ENCODE measurements at places on chromosomes 4 and X.

GRCh38 chr4:142408003-142408441, 438.1 kb downstream of the INPP4B start:
- DNase-seq = no peak

DNA sequence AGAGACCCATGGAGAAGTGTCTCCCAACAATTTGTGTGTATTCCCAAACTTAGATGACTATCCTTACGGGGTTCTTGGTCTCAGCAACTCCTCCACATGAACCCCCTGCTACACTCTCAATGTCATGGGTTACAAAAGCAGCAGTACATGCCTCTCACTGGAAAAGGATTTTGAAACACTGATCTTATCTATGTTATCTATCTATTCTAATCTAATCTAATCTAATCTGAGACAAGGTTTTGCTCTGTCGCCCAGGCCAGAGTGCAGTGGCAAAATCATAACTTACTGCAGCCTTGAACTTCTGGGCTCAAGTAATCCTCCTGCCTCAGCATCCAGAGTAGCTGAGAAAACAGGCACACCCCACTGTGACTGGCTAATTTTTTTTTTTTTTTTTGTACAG, 19.3 kb downstream of the TSPAN5 start:
- no peak for DNase-seq

DNA sequence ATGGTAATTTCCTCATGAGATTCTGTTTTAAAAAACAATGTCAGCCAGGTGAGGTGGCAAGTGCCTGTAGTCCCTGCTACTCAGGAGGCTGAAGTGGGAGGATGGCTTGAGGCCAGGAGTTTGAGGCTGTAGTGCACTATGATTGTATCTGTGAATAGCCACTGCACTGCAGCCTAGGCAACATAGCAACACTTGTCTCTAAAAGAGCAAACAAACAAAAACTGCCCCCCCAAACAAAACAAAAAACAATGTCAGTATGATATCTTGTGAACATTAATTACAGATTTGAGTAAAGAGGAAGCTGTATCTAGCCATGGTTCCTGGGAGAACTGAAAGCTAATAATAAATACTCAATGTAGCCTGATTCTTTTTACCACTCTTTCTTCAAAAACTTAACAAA, 6.8 kb upstream of the MSL3 start:
- DNase-seq = no peak

GRCh38 chrX:100625985-100626491, 10.6 kb downstream of the TSPAN6 start:
- DNase-seq = no peak

GRCh38 chr4:11599064-11599463, 170.4 kb upstream of the HS3ST1 start:
- no peak for DNase-seq

DNA sequence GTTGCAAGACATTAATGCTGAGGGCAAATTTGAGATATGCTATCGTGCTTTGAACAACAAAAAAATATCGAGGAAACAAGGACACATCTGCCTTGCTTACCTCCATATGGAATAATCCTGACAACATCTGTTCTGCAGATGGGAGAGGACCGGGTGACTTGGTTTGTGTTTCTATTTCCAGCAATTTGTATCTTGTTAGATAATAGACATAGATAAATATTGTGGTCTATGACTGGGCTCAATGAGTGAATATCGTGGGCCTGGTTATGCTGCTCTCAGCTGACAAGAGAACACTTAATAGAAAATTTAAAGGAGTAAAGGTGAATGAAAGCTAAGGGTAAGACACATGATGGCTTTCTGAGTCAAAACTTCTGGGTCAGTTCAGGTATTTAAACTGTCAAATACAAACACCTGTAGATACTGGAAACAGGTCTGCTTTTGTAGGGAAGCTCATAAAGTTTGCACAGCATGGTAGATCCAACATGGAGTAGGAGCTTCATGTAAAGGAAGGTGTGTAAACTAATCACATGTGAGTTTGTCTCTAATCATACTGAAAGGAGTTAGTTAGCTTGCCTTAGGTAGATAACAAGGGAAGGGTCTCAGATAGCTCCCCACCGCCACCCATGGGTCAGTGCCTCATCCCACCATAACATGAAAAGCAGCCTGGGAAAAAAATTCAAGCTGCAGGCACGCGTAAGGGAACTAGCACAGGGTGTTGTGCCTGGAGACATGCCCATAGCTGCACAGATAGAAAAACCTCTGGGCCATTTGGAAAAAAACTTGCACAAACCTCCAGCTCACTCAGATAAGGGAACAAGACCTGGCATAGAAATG, 904.1 kb upstream of the EPHA5 start:
- DNase-seq = no peak

DNA sequence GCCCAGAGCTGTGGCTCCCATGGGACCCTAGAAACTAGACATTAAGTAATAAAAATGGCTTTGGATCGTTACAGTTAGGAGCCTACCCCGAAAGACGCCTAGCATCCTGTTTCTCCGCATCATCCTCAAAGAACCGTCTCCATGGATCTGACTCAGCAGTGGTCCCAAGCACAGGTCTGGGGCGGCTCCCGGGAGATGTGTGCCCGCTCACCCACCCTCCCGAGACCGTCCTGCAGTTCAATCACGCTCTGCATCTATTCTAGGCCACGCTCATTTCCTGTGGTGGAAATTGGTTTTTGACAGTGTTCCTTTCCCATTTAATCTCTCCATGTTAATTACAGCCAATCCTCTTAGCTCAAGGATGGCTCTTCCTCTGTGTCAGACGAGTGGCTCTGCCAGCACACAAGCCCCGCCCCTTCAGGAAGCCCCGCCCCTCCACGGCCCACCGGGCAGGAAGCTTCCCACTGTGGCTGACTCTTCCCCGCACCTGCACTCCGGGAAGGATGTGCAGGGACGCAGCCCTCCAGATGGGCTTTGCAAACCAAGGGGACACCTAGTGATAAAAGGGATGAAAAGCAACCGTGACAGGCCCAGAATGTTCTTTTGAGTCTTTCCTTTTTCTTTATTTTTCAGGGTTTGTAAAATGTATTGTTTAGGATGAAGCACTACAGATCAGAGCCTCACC, 34.5 kb upstream of the HELT start:
- peak; percentile 71 for DNase-seq

- no peak for DNase-seq
Observed at GRCh38 chr4:158111241-158111640, 61.6 kb downstream of the GASK1B start.

DNA sequence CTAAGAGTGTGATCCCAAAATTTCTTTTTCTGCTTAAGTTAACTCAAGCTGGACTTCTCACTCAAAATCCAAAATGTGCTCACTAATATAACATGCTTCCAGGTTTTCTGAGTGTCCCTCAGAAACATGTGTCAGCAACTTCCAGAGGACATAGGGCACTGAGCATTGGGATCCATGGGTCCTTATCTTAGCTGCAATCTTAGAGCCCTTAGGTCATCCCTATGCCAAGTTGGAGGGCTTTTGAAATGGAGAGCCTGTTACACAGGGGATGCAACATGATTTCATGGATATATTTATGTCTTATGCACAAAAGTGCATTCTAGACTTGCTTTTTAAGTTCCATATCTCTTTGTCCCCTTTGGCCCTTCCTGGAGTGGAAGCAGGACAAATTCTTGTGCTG, 11.7 kb upstream of the HCCS start:
- DNase-seq = no peak

- no peak for DNase-seq
Observed at GRCh38 chr4:152047451-152047850, 286.6 kb upstream of the GATB start.

GRCh38 chrX:11499076-11500044, 166.4 kb downstream of the ARHGAP6 start:
- no peak for DNase-seq

DNA sequence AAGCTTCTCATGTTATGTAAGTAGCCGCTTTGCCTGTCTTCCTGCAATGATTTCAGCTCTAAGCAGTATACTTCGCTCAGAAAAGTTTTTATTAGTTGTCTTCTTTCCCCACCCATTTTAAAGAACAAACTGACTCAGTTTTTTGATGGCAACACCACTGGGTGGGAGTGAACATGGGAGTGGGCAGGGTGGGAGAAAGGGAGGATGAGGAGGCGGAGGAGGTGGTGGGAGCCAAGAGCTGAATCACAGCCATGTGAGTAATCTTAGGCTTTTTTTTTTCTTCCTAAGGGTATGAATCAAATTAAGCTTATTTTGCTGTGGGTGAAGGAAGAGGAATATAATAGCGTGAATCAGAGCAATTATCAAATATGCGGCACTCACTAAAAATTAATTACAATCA, 574.3 kb upstream of the DIPK2B start:
- no peak for DNase-seq

DNA sequence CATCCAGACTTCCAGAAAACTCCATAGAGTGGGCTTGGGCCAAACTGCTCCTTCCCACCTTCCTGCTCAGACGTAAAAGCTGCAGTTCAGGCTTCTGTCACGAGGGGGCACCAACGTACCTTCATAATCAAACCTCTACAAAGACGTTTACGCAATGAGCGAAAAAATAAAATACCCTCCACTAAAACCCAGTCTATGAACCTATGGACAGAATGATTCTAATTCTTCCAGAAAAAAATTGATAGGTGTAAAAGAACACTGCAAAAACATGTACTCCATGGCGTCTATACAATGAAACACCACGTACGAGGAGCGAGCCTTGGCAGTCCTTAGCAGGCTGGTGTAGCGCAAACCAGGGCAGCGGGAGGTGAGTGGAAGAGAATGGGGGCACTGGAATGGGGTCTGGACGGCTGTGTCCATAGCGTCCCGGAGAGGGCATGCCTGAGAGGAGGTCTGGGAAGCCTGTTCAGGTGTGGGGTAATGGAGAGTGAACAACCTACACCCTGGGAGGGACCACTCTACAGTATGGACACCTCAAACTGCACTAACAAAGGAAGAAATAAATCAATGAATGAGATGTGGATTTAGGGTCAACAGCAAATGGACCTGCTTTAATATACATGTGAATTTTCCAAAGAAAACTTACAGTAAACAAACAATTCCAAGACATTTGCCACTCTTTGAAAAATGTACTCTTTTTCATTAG, 14.4 kb upstream of the RAB40A start:
- DNase-seq = peak; percentile 8

DNA sequence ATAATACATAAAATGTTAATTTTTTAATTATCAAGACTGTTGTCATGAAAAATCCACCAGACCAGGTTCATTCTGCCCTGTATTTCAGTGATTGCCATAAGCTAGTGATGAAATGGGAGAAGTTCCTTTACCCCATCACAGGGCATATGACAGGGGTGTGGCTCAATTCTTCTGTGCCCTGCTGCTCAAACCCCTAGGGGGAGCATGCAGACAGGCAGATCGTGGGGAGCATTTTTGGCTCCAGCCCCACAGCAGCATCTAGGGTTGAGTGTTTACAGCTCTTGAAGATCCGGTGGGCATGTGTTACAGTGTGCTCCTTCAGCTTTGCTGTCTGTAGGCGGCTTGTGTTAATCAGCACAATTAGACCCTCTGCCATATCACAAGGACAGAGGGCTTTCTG, 700.7 kb downstream of the PCDH18 start:
- no peak for DNase-seq

DNA sequence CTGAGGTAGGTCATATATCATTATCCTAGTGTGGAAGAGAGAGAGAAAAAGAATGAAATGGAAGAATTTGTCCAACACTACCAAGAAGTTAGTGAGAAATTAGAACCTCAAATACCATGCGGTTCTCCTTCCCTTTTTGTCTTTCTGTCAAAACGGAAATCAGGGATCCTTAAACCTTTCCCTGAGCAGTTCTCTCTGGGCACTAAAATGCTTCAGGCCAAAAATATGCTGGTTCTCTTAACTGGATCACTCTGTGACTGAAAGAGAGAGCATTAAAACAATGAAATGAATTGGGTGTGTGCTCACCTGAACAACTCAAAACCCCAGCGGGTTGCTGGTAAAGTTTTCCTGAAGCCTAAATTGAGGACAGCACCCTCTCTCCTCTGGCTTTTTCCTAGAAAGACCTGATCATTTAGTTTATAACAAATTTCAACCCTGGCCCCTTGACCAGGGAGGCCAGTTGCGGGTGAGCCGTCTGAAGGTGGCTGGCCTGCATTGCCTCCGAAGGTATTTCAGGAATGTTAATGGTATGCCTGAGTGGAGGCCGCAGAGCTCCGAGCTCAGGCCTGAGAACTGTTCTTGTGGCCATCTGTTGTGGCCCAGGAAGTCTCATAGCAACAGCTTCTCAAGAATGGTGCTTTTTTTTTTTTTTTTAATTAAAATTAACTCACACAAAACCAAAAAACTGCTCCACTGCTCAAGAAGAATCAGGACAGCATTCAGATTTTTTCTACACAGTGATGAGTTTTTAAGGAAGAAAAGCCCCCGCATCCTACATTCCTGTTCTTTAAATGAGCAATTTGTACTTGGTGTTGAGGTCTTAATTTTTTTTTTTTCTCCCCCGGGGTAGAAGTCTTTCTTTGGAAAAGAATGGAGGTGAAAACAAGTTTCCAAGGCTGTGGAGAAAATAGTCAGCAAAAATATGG, 155.1 kb downstream of the SHROOM3 start:
- no peak for DNase-seq

DNA sequence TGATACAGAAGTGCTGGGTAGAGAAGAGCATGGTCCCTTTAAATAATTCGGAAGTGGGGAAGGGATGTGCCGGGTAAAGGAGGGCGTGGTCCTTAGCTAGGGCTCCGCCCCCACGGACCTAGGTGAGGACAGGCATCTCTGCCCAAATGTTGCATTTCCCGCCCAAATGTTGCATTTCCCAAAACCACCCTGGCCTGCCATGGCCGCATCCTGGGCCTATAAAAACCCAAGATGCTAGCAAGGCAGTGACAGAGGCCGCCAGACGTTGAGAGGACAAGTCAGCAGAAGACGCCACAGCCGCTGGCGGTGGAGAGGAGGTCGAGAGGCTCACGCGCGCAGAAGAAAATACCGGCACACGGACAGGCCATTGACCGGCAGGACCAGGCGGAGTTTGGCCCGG, 46.1 kb downstream of the ZFP42 start:
- DNase-seq = no peak

GRCh38 chrX:17597327-17597726, 140.0 kb upstream of the SCML1 start:
- no peak for DNase-seq

DNA sequence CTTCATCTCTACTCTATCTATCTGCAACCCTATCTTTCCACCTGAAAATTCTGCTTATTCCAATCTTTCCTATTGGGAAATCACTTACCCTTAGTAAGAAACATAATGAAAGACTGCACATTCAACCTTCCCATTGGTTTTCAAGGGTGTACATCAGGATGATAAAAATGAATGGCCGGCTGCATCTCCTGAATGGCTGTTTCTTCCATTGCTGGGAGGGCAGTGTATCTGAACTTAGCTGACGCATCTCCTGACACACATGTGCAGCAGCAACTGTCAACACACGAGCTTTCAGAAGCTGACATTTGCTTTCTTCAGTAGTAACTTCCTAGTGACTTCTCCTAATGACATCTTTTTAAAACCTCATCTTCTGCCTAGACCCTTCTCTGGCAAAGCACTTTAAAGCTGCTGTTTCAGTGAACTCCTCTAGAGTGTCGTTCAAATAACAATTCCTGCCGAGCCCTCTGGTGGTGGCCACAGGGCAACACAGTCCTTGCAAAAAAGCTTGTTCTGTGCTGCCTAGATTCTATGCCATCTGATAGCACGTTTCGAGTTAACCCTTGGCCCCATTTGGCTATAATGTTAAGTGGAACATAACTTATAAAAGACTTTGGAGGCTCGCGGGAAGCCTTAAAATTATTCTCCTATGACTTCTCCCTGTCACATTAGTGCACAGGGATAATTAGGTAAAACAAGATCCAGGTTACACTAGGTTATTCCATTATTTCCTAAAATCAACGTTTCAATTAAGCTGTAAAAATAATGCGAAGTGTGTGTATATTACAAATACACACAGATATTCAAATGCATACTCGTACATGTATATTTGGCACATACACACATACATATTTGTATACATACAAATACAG, 2340.7 kb downstream of the PCDH7 start:
- DNase-seq = no peak
